Karpas-422 (cell line): ENCODE measurements at places on chromosomes 6 and 20. TPM values are rescaled to one million over a fixed set of nuclear protein-coding genes. Genes with fewer than 3 reads are reported as not detected.

The TENT5A gene
- total RNA-seq: not detected in 2 replicates

- no peak for DNase-seq
Measured at GRCh38 chr20:57259121-57259937, 7.1 kb downstream of the BMP7 start.

- no peak for DNase-seq
Measured at GRCh38 chr6:105214668-105215067, 34.9 kb upstream of the POPDC3 start.

DNA sequence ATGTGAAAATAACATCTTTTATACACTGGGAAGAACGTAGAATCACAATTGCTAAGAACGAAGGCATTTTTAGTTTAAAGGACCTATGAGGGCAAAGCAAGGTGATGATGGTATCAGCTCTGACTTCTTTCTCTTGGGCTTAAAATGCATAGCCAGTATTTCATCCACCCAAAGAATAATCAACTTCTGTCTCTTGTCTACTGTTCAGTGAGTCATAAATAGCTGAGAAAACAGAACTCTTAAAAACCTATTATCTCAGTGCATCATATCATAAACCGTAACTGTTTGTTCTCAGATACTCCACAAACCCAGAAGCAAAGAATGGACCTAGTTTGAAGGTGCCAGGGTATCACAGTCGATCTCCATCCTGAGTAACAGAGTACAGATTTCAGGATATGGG is 5.2 kb downstream of the PHF10 start:
- no peak for DNase-seq

DNA sequence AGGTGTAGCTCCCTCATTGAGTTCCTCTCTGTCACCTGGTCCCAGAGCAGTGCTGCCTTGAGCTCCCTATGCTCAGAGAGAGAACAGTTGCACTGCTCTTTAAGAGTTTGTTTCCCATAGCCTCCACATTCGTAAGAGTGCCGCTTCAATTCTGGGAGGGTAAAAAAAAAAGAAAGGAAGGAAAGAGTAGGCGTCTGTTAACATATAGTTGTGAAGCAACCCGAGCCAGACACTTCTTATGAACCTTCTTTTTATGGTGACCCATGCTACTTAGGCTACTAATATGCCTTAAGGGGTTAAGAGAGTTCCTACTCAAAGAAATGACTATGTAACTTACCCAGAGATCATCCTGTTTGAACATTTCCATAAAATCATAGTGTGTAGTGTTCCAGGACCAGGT is 4.3 kb upstream of the ARG1 start:
- DNase-seq: no peak

DNA sequence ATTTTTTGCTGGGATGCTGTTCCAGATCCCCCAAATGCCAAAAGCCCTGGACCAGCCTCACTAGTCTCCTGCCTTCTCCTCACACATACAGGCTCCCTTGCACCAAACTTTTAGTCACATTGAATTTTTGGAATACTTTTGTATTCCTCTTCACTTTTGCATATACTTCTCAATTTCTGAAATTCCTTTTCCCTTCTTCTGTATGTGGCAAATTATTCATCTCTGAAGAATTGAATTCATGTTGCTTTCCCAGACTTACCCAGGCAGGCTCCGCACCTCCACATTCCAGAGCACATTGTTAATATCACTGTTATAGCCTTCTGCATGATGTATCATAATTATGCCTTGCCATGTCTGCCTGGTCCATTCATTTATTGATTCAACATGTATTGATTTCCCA is 255.3 kb upstream of the POU3F2 start:
- DNase-seq: no peak

- DNase-seq: no peak
Measured at GRCh38 chr20:42093542-42094440, 475.6 kb upstream of the CHD6 start.

- no peak for DNase-seq
Measured at GRCh38 chr6:89952105-89952671, 57.9 kb downstream of the GJA10 start.

The BEND6 gene
- total RNA-seq: not detected in 2 replicates
